Fibroblast of upper back skin (primary cell): ENCODE measurements at places on chromosomes 1 and 21.

DNA sequence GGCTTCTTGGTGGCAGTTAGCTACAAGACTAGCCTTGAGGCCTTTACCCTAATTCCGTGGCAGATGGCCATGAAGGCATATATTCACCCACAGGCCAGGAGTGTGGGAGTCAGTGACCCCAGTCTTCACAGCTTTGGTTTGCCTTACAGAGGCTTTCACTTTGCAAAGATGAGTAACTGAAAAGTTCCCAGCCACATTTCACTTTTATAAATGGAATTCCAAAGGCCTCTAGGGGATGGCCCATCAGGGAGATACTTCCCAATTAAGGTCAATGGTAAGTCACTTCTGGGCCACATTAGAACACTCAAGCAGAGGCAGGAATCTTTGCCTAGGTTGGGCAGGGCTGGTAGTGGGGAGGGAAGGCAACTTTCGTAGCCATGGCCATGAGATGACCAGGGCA lies 13.1 kb upstream of the HEYL start:
- no peak for DNase-seq

DNA sequence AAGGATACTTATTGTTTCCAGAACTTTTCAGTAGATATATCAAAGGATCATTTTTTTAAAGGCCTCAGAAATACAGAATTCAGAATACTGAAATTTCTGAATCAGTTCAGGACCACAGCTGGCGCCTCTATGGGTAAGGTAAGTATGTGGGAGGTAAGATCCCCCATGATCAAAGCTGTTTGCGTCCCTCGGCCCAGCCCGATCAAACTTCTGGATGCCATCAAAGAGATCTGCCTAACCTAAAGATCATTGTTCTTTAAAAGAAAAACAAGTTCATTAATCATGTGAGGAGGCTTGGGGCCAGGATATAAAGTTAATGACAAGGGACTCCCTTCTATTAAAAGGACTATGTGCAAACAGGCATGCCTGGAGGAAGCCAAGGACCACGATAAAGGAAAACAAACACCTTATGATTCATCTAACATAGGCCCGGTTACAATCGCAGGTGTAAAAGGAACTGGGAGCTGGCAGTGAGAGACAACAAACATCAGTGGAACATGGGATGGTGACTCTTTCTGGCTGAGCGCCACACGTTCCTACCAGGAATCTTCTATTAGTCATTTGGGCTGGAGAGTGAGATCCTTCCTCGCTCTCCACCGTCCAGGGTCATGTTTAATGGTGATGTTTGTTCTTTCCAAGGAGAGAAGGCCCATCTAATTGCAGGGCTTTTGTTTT lies 2.8 kb upstream of the BACE2 start:
- DNase-seq: peak; percentile 38

GRCh38 chr1:180909462-180909976 lies 3.2 kb upstream of the KIAA1614 start:
- no peak for DNase-seq

DNA sequence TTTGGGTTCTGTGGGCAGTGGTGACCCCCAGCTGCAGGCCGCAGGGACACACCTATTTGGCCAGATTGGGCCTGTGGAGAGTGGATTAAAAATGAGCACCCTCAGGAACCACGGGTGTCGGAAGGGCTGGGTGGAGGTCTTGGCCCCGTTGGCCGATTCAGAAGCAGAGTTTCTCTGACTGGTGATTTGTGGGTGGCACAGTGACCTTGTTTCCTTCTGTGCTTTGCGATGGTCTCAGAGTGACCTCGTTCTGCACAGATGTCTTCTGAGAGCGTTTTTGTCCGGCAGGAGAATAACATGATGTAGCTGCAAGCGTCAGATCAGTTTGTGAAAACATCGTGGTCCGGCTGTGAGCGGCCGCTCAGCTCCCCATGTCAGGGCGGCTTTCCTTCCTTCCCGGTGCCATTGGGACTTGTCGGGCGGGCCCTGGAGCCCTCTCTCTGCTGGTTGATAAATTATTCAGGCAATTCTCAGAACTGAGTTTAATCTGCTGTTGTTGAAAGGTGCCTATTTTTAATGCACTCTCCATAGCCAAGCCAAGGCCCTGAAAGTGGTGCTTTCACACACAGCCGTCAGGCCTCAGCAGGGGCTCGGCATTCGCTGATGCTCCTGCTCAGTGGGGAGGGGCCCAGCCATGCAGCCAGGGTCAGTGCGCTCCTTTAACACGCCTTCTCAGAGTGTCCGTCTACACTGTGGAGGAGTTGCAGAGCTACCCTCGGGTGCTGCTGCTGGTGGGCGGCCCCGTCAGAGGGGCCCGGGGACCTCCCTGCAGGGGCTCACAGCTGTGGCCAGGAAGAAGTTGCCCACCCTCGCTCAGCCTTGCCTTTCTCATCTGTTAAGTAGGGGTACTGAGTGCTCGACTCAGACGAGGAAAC lies 26.8 kb downstream of the TRPM2 start:
- DNase-seq: no peak

- no peak for DNase-seq
Measured at GRCh38 chr1:222061711-222062359, 319.9 kb upstream of the DUSP10 start.

DNA sequence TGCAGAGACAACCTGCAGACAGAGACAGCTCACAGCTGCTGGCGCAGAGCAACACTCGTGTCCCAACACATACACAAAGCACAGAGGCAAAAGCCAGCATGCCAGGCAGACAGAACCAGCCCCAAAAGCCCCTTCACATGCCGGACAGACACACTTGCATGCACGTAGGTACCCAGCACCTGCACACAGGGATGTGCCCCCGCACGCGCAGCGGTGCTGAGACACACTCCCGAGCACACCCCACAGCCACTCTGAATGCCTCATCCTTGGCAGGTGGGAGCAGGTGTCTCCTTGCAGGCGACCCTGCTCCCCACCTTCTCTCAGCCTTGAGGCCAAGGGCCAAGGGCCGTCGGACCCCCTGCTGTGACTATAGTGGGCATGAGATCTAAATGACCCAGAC lies 41.2 kb upstream of the ZC3H12A start:
- no peak for DNase-seq

- DNase-seq: no peak
Measured at GRCh38 chr1:243738020-243738419, 112.0 kb downstream of the AKT3 start.

DNA sequence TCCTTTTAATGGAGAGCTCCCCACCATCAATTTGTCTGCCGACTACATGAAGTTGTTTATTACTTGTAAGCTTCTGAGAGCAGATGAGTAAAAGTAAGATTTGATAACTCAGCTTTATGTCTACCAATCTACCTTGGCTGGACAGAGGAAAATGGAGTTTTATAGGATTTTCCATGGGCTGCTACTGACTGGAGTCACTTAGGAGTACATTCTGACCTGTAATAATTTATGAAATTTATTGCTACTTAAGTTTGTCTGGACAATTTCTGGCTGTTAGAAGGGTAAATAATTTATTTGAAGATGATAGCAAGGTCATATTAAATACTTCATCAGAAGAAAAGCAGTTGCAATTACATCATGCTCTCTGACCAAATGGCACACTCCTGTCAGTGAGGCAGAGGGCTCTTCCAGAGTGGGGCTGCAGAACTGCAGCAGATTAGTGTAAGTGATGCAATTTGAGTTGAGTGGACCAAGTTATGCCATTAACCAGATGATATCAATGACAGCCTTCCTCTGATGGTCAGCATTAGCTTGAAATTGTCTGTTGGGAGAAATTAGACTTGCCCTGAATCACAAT lies 736.7 kb upstream of the PTBP2 start:
- DNase-seq: no peak

- no peak for DNase-seq
Measured at GRCh38 chr1:31771891-31772668, 7.9 kb upstream of the ADGRB2 start.

DNA sequence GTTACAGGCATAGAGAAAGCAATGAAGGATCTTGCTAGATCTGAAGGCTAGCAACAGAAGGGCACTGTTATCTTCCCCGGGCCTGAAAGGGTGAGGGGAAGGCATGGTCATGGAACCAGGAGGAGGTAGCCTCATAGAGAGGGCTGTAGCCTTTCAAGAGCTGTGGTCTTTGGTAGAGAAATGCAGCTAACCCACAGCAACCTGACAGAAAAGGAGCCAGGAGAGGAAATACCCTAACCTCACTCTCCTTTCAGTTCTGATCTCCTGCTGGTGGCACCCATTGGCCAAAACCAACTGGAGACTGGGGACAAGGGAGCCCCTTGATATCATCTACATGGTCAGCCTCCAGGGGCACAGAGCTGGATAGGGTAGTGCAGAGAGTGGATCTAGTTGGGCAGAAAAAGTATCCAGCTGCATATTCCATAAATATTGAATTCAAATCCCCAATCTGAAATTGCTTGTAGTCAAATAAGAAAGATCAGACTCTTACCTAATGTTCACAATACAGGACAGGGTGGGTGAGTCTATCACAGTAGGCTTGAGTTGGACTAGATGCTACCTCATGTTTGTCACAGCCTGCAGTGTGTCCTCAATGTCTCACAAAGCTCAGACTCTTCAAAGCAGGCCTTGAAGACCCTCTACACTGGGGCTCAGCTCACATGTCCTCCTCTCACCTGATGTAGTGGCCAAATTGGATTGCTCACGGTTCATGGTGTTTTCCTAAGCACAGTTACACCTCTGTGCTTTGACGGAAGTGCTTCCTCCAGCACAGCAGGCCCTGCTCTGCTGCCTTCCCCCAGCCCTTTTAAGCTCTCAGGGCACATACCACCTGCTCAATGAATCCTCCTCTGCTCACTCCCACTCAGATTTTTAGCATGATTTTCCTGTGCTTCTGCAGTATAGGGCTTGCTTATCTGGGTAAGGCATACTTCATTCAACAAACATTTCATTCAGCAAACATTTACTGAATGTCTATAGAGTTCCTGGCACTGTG lies 74.1 kb upstream of the JUN start:
- DNase-seq: no peak

DNA sequence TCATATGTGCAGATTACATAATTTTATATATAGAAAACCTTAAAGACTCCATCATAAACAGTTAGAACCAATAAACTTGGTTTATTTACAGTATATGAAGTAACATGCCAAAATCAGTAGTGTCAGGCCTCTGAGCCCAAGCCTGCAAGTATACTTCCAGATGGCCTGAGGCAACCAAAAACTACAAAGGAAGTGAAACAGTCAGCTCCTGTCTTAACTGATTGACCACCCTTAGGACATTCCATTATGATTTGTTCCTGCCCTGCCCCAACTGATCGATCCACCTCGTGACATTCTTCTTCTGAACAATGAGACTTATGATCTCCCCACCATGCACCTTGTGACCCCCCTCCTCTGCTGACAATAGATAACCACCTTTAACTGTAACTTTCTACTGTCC lies 630.3 kb downstream of the AMY1C start:
- no peak for DNase-seq

- DNase-seq: peak; percentile 26
Measured at GRCh38 chr1:101567582-101568189, 330.9 kb downstream of the S1PR1 start.

DNA sequence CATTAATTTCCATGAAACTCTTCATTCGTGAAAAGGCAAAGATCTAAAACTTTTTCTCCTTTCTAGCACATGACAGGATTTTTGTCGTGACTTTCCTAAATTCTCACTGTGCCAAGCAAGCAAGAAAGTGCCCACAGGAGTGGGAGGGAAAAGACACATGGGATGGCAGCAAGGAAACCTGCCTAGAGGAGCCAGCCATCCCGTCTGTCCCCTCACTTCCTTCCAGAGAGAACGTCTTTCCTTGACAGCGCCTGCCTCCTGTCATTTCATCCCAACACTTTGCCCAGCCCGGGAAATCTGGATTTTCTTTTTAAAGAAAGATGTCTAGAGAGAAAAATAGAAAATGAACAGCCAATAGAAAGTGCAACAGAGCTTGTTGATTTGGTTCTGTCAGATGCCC lies 200.6 kb upstream of the PTBP2 start:
- no peak for DNase-seq

- DNase-seq: no peak
Measured at GRCh38 chr1:162881590-162881989, 20.6 kb upstream of the CCDC190 start.

GRCh38 chr1:236129306-236129705 lies 13.0 kb upstream of the GPR137B start:
- DNase-seq: no peak

DNA sequence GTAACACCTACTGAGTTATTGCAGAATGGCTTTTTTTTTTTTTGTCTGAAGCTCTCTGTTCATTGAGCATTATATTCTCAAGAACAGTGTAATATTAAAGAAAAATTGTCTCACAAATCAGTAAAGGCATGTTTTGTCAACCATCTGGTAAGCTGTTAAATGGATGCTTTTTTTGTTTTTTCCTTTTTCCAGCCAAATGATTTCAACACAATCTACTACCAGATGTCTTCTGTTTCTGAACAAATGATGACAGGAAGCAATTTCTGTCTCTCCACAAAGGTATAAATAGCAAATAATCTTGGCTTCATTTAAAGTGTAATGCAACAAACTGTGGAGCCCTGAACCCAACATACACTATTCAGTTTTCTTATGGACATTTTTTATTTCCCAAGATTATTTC lies 78.6 kb upstream of the RGS2 start:
- peak; percentile 34 for DNase-seq

- no peak for DNase-seq
Measured at GRCh38 chr1:40122855-40123254, 25.8 kb upstream of the PPT1 start.

- no peak for DNase-seq
Measured at GRCh38 chr1:29333008-29333407, 96.7 kb downstream of the PTPRU start.

DNA sequence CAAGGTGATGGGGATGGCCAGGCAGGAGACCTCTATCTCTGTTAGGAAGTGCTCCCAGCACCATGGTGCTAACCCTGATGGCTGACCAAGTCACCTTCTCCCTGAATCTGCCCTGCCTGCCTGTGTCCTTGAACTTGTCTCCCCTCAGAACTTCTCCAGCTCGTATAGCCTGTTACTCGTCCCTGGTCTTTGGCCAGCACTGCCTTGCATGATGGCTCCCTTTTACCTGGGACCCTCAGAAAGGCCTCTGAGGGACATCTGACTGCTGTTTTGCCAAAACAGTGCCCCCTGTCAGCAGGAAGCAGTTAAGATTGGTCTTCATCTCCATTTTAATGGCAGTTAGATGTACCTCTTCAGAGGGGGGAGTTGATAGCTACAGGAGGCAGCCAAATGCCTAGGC lies 148.3 kb downstream of the RHOU start:
- DNase-seq: no peak

GRCh38 chr1:20216574-20216973 lies 30.3 kb upstream of the PLA2G2C start:
- DNase-seq: peak; percentile 9

DNA sequence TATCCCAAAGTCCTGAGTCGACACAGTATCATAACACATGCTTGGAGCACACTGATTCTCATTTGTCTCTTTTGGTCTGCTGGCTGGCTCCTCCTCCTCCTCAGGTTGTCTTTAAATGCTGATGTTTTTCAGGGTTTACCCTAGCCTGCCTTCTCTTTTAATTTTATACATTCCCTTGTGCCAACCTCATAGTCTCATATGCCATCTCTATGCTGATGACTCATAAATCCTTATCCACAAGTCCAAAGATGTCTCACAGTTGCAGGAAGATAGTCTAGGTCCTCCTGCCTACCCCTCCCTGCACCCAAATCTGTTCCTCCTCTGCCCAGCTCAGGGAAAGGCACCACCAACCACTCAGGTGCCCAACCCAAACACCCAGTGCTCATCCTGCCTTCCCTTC lies 108.3 kb downstream of the SIPA1L2 start:
- DNase-seq: no peak

GRCh38 chr1:61472876-61473275 lies 252.1 kb downstream of the TM2D1 start:
- DNase-seq: no peak

GRCh38 chr1:215992620-215993019 lies 425.5 kb downstream of the KCTD3 start:
- DNase-seq: peak; percentile 54

- no peak for DNase-seq
Measured at GRCh38 chr1:20956272-20956671, 169.2 kb upstream of the HP1BP3 start.

- DNase-seq: no peak
Measured at GRCh38 chr1:206716159-206716869, 31.6 kb downstream of the MAPKAPK2 start.
